ENCODE measurements at places on chromosomes 7 and 10. TPM values are rescaled to one million over a fixed set of nuclear protein-coding genes. Genes with fewer than 3 reads are reported as not detected.

DNA sequence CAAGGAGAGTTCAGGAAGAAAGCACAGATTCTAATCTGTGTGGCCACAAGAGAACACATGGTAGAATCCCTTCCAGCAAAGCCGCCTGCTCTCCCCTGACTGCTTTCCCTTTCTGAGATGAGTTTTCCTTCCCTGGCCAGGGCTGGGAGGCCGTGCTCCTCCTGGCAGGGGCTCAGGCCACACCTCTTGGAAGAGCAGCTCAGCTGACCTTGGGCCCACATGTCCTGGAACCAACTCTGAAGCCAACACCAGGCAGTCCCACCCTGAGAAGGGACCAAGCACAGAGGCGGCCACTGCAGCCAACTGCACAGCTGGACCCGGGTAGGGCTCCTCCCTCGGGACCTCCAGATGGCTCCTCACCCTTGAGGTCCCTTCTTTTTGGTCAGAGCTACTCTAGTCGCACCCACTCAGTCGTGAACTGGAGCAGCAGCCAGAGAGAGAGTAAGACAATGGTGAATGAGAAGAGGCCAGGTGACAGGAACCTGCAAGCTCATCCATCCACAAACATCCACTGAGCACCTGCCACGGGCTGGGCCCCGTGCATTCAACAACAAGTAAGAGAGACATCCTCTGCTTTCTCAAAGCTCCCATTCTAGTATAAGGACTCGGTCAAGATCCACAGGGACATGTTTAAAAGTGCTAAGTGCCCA lies 40.3 kb downstream of the FAM53B start:
- peaks cover 46% of the 10 kb centered on the region for H3K36me3 ChIP-seq
- peak overlapping the region; percentile 95 for H3K27ac ChIP-seq
- no peaks in the 10 kb centered on the region for H3K27me3 ChIP-seq
- peaks cover 88% of the 10 kb centered on the region for H3K4me1 ChIP-seq
- peak overlapping the region; percentile 41 for H3K4me3 ChIP-seq

Gene PTF1A
- total RNA-seq: not detected

Gene LBX1
- not detected for total RNA-seq

DNA sequence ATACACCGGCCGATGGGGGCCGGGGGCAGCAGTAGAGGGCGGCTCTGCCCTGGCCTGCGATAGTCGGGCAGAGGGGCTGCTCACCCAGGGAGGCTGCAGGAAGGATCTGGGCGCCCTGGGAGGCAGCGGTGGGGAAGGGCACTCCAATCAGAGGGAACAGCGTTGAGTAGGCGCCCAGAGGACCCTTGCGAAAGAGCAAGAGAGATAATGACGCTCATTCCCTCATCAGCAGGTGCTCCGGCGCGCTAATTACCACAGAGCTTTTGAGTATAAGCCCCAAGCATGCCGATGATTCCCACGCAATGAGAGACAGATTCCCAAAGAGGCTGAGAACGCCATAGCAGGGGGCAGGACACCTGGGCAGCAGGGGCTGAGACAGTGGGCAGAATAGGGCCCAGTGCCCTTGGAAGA lies 215.3 kb downstream of the MAD1L1 start:
- H3K4me1 ChIP-seq: peaks cover 17% of the 10 kb centered on the region
- no peaks in the 10 kb centered on the region for H3K36me3 ChIP-seq
- H3K27ac ChIP-seq: no peak overlapping the region
- DNase-seq: no peak
- H3K27me3 ChIP-seq: no peaks in the 10 kb centered on the region

Gene NKX1-2
- total RNA-seq: not detected

DNA sequence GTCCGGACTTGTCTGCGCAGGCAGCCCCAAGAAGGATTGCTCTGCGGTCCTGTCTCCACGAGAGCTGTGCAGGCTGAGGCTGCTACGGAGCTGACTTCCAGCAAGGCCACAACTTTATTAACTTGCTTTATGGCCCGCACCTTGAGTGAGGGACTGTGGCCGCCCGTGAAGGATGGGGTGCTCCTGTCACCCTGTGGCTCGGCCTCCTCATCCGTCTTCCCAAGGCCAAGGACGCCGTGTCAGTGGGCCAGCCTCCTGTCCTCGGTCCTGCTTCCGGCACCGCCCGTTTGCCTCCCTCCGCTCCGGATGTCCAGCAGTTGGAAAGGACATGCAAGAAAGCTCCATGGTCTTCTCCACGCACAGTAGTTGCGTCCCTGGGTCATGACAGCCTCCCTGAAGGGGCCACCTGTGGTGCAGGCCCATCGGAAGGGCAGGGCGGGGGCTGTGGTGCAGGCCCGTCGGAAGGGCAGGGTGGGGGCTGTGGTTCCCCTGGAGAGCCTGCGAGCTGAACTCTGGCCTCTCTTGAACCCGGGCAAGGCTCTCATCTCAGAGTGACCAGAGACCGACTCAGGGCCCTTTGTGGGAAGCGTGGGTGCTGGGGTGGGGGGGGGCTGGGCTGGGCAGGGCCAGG lies 87.1 kb downstream of the NKX6-2 start:
- DNase-seq: no peak
- H3K4me3 ChIP-seq: no peak overlapping the region
- no peaks in the 10 kb centered on the region for H3K27me3 ChIP-seq
- H3K4me1 ChIP-seq: peaks cover 19% of the 10 kb centered on the region
- H3K36me3 ChIP-seq: peaks cover 18% of the 10 kb centered on the region
- H3K27ac ChIP-seq: no peak overlapping the region

GRCh38 chr10:113540845-113541548 lies 11.9 kb upstream of the HABP2 start:
- no peak overlapping the region for H3K27ac ChIP-seq
- H3K27me3 ChIP-seq: peaks cover 3% of the 10 kb centered on the region
- DNase-seq: no peak
- H3K36me3 ChIP-seq: no peaks in the 10 kb centered on the region
- no peak overlapping the region for H3K4me3 ChIP-seq
- no peaks in the 10 kb centered on the region for H3K4me1 ChIP-seq

DNA sequence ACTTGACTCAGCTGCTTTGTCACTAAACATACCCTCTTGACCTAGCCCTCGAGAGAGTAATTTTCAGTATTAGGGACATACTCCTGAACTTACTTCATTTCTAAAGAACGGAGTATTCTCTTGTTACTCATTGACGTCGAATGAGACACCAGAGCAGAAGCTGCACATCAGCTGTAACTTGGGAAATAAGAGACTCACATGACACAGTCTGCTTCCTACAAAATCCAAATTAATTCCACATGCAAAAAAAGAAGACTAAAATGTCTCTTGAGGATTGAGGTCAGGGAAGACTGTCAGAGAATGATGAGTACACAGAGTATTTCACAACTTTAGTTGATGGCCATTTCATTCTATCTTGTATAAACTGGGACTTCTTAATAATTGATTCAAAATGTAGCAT lies 114.7 kb upstream of the EGFR start:
- H3K27ac ChIP-seq: no peak overlapping the region
- no peak overlapping the region for H3K4me3 ChIP-seq
- DNase-seq: no peak
- H3K36me3 ChIP-seq: no peaks in the 10 kb centered on the region
- no peaks in the 10 kb centered on the region for H3K27me3 ChIP-seq

DNA sequence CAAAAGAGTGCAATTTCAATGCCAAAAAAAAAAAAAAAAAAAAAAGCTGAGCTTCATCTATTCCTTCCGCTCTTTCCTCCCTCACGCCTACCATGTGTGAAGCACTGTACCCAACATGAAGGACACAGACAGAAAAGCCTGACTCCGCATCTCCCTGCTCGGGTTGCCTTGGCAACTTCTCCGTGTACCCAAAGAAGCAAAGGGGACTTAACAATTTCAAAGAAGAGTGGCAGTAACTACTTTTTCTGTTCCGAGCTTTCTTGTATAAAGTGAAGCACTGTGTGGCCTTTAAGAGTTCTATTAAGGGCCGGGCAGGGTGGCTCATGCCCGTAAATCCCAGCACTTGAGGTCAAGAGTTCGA lies 177.7 kb downstream of the PRKCQ start:
- H3K27ac ChIP-seq: no peak overlapping the region
- peaks cover 3% of the 10 kb centered on the region for H3K27me3 ChIP-seq
- peak; percentile 57 for DNase-seq
- H3K4me3 ChIP-seq: no peak overlapping the region
- peaks cover 3% of the 10 kb centered on the region for H3K36me3 ChIP-seq

GRCh38 chr7:71574153-71574860 lies 442.4 kb downstream of the GALNT17 start:
- no peaks in the 10 kb centered on the region for H3K4me1 ChIP-seq
- H3K27ac ChIP-seq: no peak overlapping the region
- H3K4me3 ChIP-seq: no peak overlapping the region
- no peaks in the 10 kb centered on the region for H3K36me3 ChIP-seq
- no peak for DNase-seq
- H3K27me3 ChIP-seq: no peaks in the 10 kb centered on the region

Gene NKX6-2
- total RNA-seq: not detected

Gene SFRP5
- total RNA-seq: not detected

Gene LRRC18
- total RNA-seq: not detected

DNA sequence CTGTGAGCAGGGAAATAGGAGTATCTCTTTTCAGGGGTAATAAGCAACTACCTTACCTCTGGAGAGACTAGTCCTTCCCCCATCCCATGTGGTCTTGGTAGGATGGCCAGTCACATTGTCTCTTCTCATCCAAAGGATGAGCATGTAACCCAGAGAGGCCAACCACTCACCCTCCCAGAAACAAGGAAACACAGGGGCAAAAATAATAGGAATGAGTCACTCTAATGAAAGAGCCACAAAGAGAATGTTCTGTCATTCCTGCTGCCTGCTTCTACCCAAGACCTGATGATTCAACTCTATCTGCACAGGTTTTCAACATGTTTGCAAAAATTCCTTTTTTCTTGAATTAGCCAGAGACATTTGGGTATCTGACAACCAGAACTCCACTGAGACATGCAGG lies 99.3 kb upstream of the NFE2L3 start:
- no peaks in the 10 kb centered on the region for H3K36me3 ChIP-seq
- DNase-seq: no peak

DNA sequence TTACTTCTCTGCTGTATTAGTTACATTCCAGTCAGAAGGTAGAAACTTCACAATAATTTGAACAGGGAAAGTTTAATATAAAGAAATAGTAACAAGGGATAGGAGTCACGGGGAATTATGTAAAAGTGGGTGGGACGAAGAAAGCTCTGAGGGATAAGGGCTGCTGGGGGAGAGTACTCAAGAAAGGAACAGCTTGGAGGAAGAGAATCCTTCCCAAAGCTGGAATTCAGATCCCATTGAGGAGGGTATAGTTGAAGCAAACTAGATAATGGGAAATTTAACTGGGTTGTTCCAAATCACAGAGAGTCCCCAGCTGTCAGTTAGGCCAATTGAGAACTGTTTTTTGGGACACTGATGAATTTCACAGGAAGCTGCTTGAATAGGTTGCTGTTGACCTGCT lies 53.2 kb upstream of the MACC1 start:
- no peak for DNase-seq
- no peaks in the 10 kb centered on the region for H3K4me1 ChIP-seq
- no peak overlapping the region for H3K4me3 ChIP-seq
- H3K27me3 ChIP-seq: no peaks in the 10 kb centered on the region

Measured in activated CD4-positive, alpha-beta T cell treated with anti-CD3 and anti-CD28 coated beads, Interleukin-2, amount 10 ng/mL, durations not matched to agents 24 days and 14 days (primary cell).